Activated naive CD8-positive, alpha-beta T cell treated with anti-CD3 and anti-CD28 coated beads, Interleukin-2, amount 10 ng/mL, durations not matched to agents 7 days and 5 days (primary cell): ENCODE measurements at places on chromosomes 2 and 18. TPM values are rescaled to one million over a fixed set of nuclear protein-coding genes. Genes with fewer than 3 reads are reported as not detected.

RSAD2 gene
- 105 TPM for total RNA-seq

REEP1 gene
- 0.11 TPM for total RNA-seq

DSC2 gene
- total RNA-seq, result not detected

ERFE gene
- not detected for total RNA-seq

TUBA3E gene
- total RNA-seq, result not detected

RND3 gene
- not detected for total RNA-seq

PFN4 gene
- total RNA-seq, result not detected

TMEM169 gene
- total RNA-seq, result 2.0 TPM
